Panc1 (cell line): ENCODE measurements at places on chromosomes 1 and 21. TPM values are rescaled to one million over a fixed set of nuclear protein-coding genes. Genes with fewer than 3 reads are reported as not detected.

The SYCP1 gene
- total RNA-seq: not detected

The TSPAN2 gene
- total RNA-seq: not detected

The SAMD11 gene
- total RNA-seq: 51.8 TPM

The PLA2G2C gene
- not detected for total RNA-seq

The UBL4B gene
- not detected for total RNA-seq

The CTSE gene
- total RNA-seq: not detected

The TSTD1 gene
- 20.1 TPM for total RNA-seq

The UBE2U gene
- total RNA-seq: not detected

The OR10R2 gene
- total RNA-seq: not detected

The ADGRL2 gene
- total RNA-seq: 34.2 TPM

The ADAMTS5 gene
- 0.05 TPM for total RNA-seq

The F3 gene
- total RNA-seq: 2.6 TPM

The HSD11B1 gene
- total RNA-seq: not detected

The GFI1 gene
- total RNA-seq: 0.49 TPM

The PGBD5 gene
- 0.05 TPM for total RNA-seq

The OR2T29 gene
- total RNA-seq: not detected

The USF1 gene
- total RNA-seq: 57.7 TPM

The GJB3 gene
- total RNA-seq: 0.15 TPM

The KRTAP19-5 gene
- not detected for total RNA-seq

The UAP1 gene
- 97.7 TPM for total RNA-seq

The SPRR1A gene
- total RNA-seq: not detected

The DYNLT5 gene
- total RNA-seq: not detected

The RGS18 gene
- total RNA-seq: not detected

The YIPF1 gene
- total RNA-seq: 21.4 TPM

The PCP4 gene
- not detected for total RNA-seq

The MAST2 gene
- 77.0 TPM for total RNA-seq

The FCRLA gene
- total RNA-seq: 0.15 TPM

The DESI2 gene
- 53.9 TPM for total RNA-seq

The ZMYM4 gene
- 82.2 TPM for total RNA-seq

The FMO2 gene
- total RNA-seq: 0.08 TPM

The PTGER3 gene
- 0.08 TPM for total RNA-seq

The OR2AK2 gene
- total RNA-seq: not detected

The PLPPR5 gene
- not detected for total RNA-seq

The PPOX gene
- 20.6 TPM for total RNA-seq

The CHIT1 gene
- total RNA-seq: not detected

The OR2L5 gene
- total RNA-seq: not detected

The TMEM82 gene
- total RNA-seq: not detected

The MCOLN3 gene
- 14.2 TPM for total RNA-seq
